ENCODE measurements at places on chromosomes 5 and 9.

DNA sequence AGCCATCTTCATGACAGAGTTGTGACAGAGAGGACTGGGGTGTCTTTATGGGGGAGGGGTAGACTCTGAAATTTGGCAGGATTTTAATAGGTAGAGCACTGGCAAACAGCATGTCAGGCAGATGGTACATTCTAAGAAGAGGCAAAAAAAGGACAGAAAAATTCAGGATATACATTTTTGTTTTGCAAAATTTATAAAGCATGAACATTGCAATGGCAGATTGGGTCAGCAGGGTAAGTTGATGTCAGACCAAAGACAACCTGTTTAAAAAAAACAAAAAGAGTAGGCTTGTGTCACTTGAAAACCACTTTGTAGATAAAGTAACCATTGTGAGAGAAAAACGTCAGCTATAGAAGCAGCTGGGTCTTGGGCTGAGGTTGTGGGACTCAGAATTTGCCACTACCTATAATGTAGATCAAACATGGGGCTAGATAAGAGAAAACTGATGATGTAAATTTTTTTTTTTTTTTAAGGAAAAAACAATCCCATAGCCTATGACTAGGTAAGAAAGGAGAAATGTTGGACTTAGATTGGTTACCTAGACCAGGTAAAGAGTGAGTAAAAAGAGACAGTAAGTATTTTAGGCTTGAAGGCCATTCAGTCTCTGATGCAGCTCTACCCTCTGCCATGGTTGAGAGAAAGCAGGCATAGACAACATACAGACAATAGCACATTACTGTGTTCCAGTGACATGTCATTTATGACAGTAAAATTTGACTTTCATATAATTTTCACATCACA lies 8.3 kb downstream of the CAMK4 start:
- no peak for DNase-seq

DNA sequence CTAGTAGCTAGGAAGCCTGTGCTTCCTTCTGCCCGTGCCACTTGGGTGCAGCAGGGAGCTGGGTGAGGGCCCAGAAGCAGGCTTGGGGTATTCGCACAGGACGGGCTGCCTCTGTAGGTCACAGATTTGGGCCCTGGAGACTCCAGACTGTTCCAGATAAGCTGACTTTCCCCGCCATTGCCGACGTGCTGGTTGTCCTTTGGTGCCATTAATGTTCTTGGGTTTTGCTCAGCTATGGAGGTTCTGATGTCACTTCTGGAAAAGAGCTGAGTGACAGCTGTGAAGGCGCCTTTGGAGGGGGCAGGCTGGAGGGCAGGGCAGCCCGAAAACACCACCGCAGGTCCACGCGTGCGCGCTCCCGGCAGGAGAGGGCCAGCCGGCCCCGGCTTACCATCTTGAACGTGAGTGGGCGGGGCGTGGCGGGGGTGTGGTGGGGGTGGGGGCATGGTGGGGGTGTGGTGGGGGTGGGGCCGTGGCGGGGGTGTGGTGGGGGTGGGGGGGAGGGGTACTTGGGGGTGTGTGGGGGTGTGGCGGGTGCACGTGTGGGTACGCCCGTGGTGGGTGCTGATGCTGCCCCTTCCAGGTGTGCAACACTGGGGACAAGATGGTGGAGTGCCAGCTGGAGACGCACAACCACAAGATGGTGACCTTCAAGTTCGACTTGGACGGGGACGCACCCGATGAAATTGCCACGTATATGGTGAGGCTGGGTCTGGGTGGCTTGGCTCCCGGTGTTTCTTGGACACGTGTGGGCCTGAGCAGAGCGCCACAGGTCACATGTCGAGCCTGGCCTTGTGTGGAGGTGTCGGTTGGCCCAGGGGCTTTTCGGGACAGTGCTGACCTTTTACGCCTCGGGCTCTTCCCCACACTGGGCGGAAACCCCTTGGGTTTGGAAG lies 79.6 kb downstream of the WNK2 start:
- DNase-seq, result no peak

DNA sequence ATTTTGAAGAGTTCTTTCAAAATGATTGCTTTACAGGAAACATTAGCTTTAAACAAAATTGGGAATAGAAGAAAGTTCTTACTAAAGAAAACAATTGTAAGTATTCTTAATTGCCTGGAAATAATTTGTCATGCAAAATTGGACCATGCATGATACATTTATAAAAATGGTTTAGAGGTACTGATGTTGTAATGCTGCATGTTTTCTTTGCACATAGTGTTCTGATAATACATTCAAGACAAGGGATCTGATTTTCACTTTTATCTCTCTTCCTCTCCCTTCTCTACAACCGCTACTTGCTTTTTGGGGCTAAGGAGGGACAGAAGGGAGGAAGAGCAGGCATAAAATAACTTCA lies 211.6 kb upstream of the MPDZ start:
- DNase-seq, result no peak

DNA sequence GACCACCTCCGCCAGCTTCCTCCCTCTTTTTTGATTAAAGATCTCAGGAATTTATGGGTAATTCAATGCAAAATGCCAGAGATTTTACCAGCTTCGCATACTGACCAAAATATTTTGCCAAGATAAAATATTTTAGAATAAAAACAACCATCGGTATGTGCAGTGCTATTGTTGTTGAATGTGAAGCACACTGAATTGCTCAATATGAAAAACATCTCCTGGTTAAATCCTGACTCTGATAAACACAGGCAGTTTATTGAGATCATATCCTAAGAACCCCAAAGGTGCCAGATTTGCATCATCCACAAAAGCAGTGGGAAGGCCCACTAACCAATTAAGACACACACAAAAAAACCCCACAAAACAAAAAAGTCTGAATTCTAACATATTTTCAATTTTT lies 202.4 kb downstream of the GLIS3 start:
- DNase-seq, result no peak

GRCh38 chr5:121175986-121176385 lies 675.7 kb upstream of the FTMT start:
- DNase-seq, result no peak

DNA sequence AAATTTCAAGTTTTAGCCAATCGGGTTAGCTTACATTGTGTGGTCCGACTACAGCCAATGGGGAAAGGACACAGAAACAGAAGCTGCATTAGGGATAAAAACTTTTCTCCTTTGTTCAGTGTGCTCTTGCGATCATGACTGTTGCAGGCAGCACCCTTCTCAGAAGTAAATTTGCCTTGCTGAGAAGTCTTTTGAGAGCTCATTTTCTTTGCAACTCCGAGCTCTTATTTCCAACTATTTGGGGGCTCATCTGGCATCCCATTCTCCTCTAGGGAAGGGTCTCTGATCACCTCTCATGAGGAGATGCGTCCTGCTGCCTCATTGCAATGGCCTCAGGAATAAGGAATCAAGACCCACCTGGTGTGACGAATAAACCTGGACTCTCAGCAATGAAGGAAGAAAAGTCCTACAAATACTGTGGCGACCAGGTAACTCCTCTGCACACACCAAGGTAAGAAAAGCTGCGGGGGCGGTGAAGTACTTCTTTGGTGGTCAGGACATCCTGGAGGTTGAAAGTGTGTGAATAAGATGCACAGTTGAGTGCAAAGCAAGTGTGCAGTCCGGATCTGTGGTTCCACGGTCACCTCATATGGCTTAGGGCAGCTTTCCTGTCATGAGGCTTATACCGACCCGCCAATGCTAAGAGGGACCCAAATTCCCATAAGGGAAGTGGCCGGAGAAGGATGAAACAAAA lies 20.4 kb downstream of the CNOT8 start:
- DNase-seq, result no peak

- DNase-seq, result no peak
Measured at GRCh38 chr5:97547430-97547829, 364.4 kb upstream of the RIOK2 start.

DNA sequence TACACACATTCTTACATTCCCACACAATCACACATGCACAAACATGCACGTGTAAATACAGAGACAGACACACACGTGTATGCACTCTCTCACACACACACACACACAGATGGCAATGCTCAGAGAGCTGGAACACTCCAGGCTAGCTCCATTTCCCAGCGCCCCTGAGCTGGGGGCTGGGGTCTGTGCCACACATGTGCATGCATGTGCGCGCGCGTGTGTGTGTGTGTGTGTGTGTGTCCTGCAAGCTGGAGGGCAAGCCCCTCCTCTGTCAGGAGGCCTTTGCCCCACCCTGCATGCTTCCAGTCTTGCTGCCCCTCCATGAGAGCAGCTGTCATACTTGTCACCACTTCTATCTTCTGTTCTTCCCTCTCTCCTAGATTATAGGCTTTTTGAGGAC lies 16.6 kb upstream of the S1PR3 start:
- DNase-seq, result no peak

DNA sequence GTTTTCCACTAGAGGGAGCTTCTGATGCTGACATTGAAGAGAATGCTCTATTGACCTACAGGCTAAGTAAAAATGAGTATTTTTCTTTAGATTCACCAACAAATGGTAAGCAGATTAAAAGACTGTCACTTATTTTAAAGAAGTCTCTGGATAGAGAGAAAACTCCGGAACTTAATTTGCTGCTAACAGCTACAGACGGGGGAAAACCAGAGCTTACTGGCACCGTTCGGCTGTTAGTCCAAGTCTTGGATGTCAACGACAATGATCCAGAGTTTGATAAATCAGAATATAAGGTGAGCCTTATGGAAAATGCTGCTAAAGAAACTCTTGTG lies 764 bp downstream of the PCDHA11 start:
- no peak for DNase-seq
